ENCODE measurements at places on chromosomes 4 and X.

DNA sequence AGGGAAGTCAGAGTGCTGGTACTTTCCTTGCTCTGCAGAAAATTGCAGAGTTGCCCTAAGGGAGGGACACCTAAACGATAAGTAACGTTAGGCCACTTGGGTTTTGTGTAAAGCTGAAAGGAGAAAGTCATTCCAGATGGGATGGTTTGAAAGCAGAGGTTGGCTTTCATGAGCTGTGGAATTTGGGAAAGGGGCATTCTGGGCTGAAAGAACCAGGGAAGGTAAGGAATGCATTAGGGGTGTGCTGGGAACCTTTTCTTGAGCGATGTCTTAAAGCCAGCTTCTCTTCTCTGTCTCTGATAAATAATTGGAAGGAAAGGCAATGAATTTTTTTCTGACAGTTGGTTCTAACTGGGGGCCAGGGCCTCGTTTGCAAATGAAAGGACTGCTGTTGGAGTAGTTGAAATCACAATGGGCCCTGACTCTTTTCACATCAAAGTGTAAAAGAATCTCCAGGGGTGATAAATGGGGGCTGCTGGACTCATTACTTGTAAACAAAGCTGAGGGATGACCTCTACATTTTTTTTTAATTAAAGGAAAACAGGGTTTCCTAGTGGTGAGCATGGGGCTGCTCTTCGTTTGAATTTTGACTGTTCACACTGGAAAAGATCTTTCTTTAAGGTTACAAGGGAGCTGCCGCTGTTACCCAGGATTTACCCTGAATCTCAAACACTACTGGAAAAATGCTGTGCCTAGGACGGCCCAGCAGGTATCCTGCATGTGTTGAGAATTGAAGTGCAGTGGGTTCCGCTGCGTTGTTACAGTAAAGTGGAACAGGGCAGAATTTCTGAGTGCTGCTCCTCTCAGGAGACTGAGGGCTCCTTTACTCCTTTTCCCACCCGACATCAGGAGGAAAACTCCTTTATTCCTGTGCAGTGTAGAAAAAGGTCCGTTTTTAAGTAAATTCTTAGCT, 25.0 kb downstream of the AFF1 start:
- DNase-seq, result no peak

DNA sequence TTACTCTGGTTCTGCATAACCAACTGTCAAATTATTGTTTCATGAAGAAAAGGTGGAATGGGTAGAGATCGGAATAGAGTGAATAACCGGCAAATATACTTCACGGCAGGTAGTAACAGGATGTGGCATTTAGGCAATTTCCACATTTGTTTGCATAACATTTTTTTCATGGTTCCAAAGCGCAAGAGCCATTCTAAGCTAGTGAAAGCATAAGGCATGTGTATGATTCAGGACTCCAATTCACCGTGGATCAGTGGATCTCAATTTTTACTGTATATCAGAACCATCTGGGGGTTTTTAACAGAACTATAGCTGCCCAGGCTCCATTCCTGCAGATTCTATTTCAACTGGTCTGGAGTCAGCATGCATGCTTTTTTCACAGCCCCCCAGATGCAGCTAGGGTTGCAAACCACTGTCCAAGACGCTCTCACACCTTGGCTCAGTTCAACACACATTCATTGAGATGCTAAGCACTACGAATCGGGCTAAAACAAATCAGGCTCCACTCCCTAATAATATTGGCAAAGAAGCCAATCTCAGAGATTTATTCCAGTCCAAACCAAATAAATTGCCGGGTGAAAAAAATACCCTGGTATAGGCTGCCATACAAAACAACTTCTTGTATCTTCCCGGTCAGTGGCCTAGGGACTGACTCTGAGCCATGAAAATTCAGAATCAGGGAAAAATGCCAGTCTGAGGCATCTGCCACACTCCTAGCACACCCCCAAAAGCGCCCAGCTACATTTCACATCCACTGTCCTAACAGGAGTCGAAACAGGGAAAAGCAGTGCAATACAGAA, 30.0 kb downstream of the AFAP1 start:
- DNase-seq, result no peak

DNA sequence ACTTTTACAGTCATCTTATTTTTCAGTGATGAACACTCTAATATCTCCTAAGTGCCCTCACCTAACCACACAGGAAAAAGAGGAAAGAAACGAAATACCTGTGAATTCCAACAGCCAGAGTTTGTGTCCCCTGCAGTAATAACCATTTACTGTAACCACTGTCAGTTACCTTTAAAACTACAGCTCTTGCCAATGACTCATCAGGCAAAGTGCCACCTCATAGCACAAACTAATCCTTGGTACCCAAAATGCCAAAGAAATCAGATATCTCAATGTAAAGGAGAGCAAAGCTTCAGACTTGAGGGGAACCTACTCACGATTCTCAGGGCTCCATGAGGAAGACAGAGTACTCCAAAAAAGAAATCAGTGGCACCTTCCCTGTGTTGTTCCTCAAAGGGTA, 146.5 kb downstream of the NDST3 start:
- no peak for DNase-seq

- DNase-seq, result no peak
Observed at GRCh38 chr4:137471895-137472294, 60.4 kb downstream of the PCDH18 start.

DNA sequence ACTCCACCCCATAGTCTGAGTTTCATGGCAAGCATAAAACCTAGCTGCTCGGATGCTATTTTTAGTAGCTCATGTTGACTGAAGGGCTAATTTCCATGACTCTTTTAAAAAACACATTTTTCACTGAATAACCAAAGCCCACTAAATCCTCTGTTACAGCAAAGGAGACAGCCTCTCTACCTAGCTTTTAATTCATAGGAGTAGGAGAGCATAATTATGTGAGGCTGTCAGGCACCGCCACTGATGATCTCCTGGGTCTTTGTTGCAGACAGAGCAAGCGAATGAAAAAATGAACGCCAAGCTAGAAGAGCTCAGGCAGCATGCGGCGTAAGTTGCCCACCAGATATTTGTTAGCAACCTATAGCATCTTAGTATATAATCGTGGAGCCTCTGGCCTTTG, 53.5 kb downstream of the KIF4A start:
- DNase-seq, result no peak

DNA sequence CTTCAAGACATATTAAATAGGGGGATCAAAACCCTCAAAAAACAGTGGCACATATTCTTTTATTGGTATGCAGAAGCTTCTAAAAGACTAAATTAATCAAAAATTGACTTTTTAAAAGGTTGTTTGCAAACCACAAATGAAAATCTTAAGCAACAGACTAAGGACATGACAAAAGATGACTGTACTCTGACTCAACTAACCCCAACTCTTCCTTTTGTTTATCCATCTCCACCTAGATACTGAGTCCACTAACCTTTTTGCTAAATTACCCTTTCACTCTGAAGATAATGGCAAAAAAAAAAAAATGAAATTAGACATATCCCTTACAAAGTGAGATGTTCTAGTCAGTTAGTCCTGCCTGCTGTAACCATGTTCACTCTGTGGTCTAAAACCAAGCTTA, 91.6 kb upstream of the NLRP2B start:
- no peak for DNase-seq

- no peak for DNase-seq
Observed at GRCh38 chrX:9746148-9746888, 19.3 kb downstream of the GPR143 start.

DNA sequence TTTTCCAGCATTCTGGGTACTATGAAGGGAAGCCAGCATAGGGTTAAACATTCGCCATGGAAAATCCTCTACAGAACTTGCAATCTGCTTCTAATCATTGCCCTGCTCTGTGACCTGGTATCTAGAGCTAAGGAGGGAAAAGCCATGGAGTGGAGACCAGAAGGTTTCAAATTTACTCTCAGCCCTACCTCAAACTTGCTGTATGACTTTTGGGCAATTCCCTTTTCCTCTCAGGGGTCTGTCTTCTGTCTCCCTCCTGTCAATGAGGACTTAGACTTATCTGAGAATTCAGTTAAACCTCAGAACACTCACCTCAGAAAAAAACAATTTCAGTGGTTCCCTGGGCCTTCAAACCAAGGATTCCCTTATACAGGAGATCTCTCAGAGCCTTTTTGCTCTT, 29.1 kb downstream of the ARHGEF9 start:
- no peak for DNase-seq

DNA sequence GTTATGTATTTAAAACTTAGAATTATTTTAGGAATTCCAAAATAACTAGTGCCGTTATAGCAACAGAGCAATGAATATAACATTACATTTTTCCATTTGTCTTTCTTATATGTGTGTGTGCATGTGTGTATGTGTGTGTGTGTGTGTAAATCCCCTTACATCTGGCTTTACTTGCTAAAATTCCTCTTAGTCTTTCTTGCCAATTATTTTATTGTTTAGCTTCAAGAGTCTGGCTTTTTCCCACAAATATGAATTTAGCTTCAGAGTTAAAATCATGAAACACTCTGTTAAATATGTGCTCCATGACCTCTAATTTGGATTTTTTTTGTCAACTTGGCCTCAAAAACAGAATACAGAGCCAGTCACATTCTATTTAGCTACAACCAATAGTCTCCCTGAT, 18.9 kb downstream of the FGF13 start:
- no peak for DNase-seq

GRCh38 chr4:83454686-83455085, 937 bp downstream of the HELQ start:
- no peak for DNase-seq

GRCh38 chr4:87529187-87529586, at the start of gene SPARCL1:
SPARCL1 (minus strand) TSS chr4:87529376; CDS start chr4:87499574, 29,802 bp downstream.
- no peak for DNase-seq

GRCh38 chr4:21413807-21414370, 534.7 kb downstream of the KCNIP4 start:
- DNase-seq, result no peak

DNA sequence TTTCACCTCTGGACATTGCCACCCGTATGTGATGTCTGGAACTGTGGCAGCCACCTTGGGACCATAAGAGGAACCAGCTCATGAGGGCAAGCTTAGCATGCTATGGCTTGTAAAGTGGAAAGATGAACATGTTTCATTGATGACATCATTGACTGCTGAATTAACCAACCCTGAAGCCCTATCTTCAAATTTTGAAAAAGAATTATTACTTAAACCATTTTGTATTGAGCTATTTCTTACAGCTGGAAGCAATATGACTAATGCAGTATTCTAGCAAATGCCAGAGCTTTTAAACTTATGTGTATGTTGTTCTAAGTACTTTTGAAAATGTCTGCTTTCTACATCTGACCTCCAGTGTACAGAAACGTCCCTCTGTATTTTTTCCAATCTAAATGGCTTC, 18.1 kb downstream of the GUCY2F start:
- DNase-seq, result no peak

DNA sequence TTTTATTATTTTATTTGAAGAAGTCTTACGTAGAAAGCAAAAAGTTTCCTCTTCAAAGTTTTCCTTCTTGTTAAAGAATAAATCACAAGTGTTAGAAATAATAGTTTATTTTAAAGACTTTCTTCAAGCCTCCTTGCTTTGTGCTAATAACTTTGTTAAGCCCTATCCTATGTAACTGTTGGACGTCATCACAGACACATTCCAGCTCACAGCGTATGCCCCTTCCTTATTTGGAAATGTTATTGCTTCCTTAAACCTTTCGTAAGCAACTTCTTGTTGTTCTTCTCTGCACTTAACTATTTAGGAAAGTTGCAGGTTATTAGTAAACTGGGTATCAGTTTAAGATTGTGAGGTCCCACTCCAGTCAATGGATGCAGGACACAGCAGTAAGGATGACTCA, 7.6 kb upstream of the SRD5A3 start:
- no peak for DNase-seq

DNA sequence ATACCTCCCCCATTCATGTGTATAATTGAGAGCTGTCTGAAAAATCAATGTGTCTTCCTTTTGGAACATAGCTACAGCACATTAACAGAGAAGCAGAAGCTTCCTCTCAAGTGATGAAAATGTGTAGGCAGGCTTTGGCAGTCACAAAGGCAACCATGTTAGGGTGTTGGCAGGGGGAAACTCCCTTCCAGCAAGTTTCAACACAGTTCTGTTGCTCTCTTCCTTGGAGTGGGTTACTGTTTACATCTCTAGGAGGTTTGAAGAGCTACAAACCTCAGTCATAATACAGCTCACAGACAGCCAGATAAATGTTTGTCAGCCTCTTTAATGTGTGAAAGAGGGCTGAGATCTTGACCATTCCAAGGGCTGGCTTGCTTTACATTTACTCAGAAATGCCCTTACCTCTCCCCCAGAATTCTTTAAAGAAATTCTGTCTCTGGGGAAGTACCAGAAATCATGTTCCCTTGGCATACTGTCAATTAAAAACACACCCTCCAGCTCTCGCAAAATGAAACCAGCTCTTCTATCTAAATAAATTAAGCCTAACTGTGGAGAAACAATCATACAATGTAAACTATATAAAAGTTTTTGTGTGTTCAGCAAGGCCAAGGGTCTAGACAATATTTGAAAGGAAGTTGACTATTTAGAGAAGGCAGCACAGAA, 18.9 kb downstream of the ZBTB33 start:
- no peak for DNase-seq

GRCh38 chrX:40871385-40872082, 136.2 kb upstream of the MED14 start:
- no peak for DNase-seq

- no peak for DNase-seq
Observed at GRCh38 chrX:12790885-12791256, 341 bp upstream of the PRPS2 start.

DNA sequence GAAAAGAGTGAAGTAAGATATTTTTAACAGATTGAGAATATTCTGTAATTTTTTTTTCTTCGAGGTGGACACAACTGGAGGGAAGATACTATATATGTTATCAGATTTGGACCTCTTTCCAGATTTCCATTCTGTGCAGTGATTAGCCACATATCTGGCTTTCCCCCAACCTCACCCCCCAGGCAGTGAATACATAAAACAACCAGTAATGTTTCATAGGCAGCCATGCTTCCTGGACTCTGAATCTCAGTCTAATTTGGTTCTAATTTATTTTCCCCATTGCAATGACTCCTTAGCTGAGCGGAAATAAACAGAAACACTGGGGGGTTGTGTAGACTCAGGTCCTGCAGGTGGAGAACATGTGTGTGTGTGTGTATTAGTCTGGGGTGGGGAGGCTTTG, 226.5 kb downstream of the FBXW7 start:
- peak; percentile 60 for DNase-seq

- no peak for DNase-seq
Observed at GRCh38 chrX:153662266-153662665, 11.3 kb downstream of the PNCK start.

GRCh38 chr4:28014469-28014868, 1153.8 kb downstream of the STIM2 start:
- DNase-seq, result no peak

- no peak for DNase-seq
Observed at GRCh38 chr4:102610476-102610875, 109.3 kb downstream of the NFKB1 start.

- no peak for DNase-seq
Observed at GRCh38 chr4:149248191-149248764, 567.4 kb downstream of the IQCM start.

DNA sequence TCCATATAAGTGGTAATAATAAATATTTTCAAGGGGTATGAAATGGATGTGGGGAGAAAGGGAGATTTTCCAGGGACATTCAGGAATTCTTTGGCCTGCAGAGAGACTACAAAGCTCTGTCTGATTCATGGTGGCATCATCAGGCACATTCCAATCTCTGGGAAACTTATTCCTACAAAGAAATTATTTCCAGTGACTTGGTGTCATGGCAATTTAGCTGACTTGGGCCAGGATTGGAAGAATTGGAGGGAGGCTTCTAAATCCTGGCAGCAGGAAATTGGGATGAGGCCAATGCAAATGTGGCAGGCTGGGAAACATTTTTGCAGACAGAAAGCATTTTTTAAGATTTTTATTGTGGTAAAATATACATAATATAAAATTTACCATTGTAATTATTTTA, 204.6 kb downstream of the RTL9 start:
- no peak for DNase-seq

Measured in HFF-Myc (cell line).